ENCODE measurements at places on chromosomes 3 and 15.

- DNase-seq = peak; percentile 73
Observed at GRCh38 chr3:177928172-177928873, 607.9 kb upstream of the KCNMB2 start.

GRCh38 chr15:91954292-91954691 lies 100.8 kb downstream of the SLCO3A1 start:
- no peak for DNase-seq

- DNase-seq = no peak
Observed at GRCh38 chr3:165196577-165197480, 645 bp upstream of the SLITRK3 start.

DNA sequence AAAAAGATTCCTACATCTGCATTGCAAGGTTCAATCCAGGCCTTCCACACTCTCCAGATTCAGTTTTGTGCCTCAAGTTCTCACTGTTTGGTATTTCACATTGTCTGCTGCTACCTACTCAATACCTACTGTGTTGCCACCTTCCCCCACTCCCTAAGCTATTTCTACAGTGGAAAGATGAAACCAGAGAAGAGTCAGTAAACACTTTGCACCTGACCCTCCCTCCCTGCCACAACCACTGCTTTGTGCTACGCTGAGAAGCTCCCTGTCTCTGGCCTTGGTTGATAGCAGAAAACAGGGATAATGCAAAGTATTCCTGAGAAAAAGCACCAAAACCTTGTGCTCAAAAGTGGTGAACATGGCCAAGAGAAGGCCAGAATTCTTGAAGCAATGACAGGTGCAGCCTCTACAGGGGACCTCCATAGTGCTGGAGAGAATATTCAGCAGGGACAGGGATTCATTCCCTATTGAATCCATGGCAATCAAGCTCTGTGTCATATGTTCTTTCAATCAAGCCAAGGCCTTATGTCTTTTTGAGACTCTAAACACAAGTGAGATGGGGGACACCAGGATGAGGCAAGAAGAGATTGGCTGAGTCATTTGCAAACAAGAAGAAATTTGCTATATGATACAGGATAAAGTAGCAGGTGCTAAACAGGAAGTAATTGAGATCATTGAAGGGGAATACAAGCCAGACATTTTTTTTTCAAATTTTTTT lies 83.5 kb upstream of the LIPC start:
- DNase-seq = no peak

- no peak for DNase-seq
Observed at GRCh38 chr3:114332342-114333179, 38.7 kb downstream of the TIGIT start.

Data from HT1080 (cell line).